ENCODE measurements at places on chromosomes 11 and 22.
A peak's percentile ranks its signal among the peaks of the same experiment; 100 is the strongest.

GRCh38 chr11:94791216-94791889 lies 23.2 kb downstream of the AMOTL1 start:
- DNase-seq: no peak

DNA sequence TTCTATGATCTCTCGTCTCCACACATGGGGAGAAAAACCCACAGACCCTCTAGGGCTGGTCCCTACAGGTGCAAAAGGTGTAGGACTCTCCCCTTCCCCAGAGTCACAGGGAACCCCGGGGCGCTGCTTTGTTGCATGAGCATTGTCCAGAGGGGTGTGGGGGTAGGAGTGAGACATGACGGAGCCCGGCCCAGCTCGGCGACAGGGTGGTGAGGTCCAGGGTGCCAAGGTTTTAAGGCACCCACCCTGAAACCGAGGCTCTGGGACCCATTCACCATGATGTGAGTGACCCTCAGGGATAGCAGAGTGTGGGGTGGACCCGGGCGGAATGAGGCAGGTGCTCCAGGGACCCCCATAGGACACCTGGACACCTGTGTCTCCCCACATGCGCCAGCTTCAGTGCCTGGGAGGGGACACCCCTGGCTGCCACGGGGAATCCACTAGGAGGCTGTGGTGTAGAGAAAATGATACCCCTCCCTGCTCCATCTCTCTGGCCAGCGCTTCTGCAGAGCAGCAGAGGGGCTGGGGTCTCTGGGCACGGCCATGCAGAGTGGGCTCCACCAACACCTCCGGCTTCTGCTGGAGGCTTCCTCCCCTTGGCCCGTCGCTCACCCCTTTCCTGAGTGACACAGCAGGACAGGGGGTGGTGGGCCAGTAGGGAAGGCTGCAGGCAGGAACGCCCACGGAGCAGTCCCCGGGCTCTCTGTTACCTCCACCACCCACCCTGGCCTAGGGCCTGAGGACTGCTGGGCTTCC lies 15.2 kb downstream of the KRTAP5-5 start:
- DNase-seq: no peak

- DNase-seq: no peak
Measured at GRCh38 chr11:86523738-86524619, 148.4 kb downstream of the ME3 start.

DNA sequence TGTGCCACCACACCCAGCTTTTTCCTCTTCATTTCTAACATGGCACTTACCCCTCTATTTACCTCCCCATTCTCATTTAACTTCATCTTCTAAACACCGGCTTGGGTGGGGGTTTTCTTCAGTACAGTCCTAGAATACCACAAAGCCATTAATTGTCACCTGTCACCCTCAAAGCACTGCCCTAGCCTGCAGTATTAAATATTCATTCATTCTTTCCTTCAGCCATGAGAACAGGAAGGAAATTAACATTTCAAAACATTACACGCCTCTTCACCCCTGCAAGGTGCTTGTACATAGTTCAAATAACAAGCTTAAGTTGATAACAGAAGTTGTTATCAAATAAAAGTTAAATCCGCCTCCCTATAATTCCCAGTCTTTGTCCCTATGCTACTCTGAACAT lies 10.7 kb upstream of the VPS37C start:
- DNase-seq: no peak

- DNase-seq: no peak
Measured at GRCh38 chr11:2572491-2573239, 127.1 kb downstream of the KCNQ1OT1 start.

GRCh38 chr11:47398551-47398950 lies 9.8 kb upstream of the SLC39A13 start:
- DNase-seq: no peak

DNA sequence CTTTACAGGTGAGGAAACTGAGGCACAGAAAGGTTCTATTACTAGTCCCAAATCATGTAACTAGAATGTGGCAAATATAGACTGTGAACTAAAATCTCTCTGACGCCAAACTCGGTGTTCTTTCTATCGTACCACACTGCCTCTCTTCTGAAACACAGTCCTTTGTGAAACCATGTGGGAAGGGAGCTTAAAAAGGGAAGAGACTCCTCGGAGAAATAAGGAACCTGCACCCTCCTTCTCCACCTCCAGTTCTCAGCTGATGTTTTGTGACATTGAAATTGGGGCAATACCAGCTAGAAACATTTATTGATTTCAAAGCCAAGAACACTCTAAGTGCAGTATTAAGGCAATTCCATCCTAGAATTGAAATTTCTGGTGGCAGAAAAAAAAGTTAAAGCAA lies 76.4 kb upstream of the DRD2 start:
- no peak for DNase-seq

- no peak for DNase-seq
Measured at GRCh38 chr11:2562890-2563212, 118.0 kb downstream of the KCNQ1 start.

GRCh38 chr11:2747248-2748027 lies 47.6 kb upstream of the KCNQ1OT1 start:
- no peak for DNase-seq

DNA sequence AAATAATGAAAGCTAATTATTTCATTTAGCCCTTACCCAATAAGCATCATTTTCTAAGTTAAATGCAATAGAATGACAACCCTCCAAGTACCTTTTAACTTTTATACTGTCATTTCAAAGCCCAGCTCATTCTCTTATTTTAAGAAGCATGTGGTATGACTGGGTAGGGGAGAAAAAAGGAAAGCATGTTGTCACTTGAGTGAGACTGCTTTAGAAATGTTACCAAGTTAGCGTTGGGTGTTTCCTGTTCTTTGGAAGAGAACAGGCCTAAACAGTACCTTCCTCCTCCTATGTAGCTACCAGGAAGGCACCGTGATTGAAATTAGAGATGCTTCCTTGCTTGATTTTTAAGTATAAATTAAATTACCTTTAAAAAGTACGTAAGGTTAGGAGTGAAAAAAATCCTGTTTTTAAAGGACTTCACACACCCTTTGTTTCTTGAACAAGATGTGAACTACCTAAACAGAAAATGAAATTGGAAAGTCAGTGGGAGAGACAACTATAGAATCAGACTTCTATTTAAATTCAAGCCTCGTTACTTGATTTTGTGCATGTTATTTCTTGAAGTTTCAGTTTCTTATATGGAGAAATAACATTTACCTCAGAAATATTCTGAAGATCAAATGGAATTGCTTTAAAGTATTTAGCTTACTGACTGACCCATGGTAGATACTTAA lies 741 bp upstream of the CNTF start:
- DNase-seq: no peak

- DNase-seq: no peak
Measured at GRCh38 chr11:101870510-101870909, 44.3 kb upstream of the CEP126 start.

DNA sequence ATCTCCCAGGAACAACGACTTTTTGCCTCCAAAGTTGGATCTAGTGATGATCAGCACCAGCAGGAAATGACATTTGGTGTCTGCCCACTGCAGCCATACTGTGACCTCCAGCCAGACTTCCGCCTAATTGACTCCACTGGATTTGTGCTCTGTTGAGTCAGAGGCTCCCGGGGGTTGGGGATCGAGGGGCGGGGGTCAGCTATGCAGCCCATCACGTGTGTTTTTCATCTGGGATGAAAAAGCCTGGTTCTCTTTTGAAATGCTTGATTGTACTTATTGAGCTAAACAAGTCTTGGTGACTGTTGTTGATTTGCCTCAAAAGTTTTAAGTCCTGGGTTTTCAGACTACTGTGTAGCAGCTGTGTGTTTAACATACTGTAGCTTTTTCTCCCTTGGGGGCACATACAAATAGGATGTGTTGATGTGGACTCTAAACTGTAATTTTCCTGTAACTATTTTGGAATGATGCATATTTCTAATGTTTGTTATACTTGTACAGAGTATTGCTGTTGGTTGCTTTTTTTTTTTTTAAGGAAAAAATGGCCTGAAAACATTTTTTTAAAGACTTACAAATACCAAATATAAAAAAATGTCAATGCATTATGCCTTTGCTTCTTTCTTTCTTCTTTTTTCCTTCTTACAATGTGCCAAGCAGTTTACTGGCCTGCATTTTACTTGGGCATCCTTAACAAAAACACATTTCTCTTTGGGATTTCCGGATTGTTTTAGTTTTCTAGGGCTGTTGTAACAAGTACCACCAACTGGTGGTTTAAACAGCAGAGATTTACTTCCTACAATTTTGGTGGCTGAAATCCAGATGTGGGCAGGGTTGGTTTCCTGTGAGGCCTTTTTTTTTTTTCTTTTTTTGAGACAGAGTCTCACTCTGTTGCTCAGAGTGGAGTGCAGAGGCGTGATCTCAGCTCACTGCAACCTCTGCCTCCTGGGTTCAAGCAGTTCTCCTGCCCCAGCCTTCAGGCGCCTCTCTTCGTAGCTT lies 46.1 kb upstream of the OR4B1 start:
- no peak for DNase-seq

DNA sequence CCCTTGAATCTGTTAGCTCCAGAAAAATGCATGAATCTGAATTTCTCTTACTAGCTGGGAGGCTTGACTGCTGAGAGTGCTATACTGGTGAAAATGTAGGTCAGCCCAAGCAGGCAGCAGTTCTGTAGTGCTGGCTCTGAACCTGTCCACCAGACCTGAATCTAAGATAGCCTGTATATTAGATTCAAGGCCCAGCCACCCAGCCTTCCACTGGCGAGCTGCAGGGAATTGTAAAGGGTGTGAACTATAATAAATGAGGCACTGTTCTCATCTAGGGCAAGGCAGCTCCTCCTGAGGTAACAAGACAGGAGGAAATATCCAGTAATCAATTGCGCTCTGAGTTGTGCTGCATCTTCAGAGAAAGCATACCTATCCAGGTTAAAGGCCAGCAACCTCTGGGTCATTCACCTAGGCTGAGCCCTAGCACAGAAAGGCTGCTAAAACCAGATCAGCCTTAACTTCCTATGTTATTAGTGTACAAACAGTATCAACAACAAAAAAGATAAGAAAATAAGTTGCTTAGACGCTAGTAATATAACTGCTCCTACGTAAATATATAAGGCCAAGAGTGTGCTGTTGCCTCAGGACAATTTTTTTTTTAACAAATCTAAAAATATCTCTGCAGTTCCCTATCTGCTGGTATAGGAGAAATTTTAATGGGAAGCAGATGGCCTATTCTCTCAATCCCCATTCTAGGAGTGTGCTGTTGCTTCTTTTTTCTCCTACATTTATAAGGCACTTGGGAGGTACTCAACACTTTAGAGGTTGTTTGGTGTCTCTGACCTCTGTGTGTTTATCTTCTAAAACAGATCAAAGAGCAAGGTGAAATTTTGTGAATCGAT lies 63.0 kb downstream of the RELT start:
- no peak for DNase-seq

- peak; percentile 68 for DNase-seq
Measured at GRCh38 chr22:50030297-50031188, 18.0 kb upstream of the IL17REL start.

GRCh38 chr11:128098781-128099180 lies 488.6 kb downstream of the ETS1 start:
- no peak for DNase-seq

GRCh38 chr22:24426436-24426835 lies 963 bp upstream of the ADORA2A start:
- no peak for DNase-seq

DNA sequence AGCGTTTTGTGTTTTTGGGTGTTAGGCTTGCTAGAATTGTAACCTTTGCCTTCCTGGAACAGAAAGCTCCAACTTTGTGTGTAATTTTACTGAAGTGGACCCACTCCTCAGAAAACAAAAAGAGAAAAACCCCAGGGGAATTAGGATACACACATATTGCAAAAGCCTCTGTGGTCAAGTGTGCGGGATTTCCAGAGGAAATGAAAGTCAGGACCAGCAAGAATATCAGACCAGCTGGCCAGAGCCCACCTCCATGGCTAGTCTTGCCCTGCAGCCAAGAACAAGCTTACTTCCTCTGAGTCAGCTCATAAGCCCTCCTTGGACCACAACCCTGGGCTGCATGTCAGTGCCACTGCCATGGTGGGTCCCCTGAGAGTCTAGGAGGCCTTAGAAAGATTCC lies 37.0 kb upstream of the FTH1 start:
- no peak for DNase-seq

- DNase-seq: no peak
Measured at GRCh38 chr11:64661146-64661545, 61.9 kb downstream of the NRXN2 start.

GRCh38 chr11:101583251-101584128 lies at the start of gene TRPC6:
Gene TRPC6 (minus strand): TSS chr11:101584007. CDS start chr11:101583503, 504 bp downstream.
- no peak for DNase-seq

DNA sequence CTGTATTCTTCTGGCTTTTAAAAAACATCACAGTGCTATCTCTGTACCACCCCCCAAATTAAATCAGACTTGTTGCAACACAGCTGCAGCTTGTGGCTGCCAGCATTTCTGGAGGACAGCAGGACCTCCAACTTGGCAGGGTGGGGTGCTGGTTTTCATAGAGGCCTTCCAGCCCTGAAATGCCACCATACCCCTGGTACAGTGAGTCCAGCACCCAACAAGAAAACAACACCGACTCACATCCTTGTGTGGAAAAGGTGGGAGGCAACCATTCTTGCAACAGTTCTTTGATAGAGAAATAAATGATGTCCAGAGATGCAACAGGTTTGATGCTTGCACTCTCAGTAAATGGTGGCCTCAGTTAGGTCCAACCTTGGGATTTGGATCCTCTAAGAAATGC lies 96.0 kb downstream of the ABTB2 start:
- no peak for DNase-seq

GRCh38 chr11:70016666-70017367 lies 61.3 kb upstream of the ANO1 start:
- DNase-seq: no peak

GRCh38 chr11:9301720-9302119 lies 12.7 kb downstream of the TMEM41B start:
- DNase-seq: no peak

- DNase-seq: no peak
Measured at GRCh38 chr11:126645186-126645585, 289.7 kb downstream of the ST3GAL4 start.

DNA sequence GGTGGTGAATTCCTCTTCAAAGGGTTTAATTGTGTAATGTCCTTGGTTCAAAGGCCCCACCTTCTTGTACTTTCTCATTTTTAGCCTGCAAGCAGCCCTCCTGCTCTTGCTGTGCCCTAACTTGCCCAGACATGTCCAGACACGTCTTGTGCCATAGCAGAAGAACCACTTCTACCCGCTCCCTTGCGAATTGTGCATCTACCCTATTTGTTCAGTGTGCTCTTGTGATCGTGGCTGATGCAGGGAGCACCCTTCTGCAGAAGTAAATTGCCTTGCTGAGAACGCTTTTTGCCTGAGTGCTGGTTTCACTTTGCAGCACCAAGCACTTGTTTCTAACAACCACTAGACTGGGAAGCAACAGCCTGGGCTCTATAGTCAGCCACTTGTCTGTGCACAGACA lies 249.4 kb downstream of the SBF2 start:
- DNase-seq: no peak

DNA sequence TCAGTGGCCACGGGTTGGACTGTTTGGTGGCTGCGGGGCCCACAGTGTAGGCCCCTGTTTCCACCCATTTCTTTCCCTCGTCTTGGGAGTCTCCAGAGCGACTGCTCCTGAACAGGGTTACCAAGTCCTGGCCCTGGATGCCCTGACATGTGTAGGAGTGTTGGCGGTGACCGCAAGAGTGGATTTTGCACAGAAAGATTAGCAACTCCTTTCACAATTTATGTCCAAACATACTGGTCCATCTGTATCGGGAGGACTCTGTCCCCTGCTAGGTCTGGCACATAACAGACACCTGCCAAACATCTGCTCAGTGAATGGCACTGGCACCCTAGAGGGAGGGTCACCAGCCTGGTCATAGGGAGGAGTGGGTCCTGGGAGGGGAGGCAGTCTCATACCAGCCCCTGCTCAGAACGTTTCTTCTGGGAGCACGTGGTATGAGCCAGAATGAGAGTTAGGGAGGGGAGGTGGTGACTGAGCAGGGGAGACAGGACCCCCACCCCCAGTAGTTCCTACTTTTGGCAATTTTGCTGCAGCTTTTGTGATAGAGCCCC lies 3.4 kb upstream of the APOA1 start:
- no peak for DNase-seq

GRCh38 chr11:35619116-35619854 lies 1.0 kb downstream of the FJX1 start:
- DNase-seq: no peak
